ENCODE measurements at places on chromosomes 1 and 21. TPM values are rescaled to one million over a fixed set of nuclear protein-coding genes. Genes with fewer than 3 reads are reported as not detected.

DNA sequence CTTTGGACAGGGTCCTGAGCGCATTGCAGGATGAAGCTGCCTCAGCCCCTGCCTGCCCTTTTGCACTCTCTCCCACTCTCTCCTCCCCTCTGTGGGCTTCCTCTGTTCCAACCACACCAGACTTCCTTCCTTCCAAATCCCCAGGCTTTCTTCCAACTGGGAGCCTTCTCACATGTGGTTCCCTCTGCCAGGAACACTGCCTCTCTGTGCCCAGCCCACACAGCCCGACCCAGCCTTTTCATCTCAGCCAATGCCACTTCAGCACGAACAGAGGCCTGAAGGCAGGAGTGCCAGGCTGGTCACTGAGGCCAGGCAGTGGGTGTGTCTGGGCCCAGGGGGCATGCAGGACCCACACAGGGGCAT lies 5.9 kb downstream of the SELENON start:
- H3K27me3 ChIP-seq: no peaks in the 10 kb centered on the region
- H3K4me3 ChIP-seq: no peak overlapping the region
- H3K36me3 ChIP-seq: peaks cover 4% of the 10 kb centered on the region
- no peak overlapping the region for H3K27ac ChIP-seq
- DNase-seq: peak; percentile 38
- peaks cover 14% of the 10 kb centered on the region for H3K4me1 ChIP-seq

DNA sequence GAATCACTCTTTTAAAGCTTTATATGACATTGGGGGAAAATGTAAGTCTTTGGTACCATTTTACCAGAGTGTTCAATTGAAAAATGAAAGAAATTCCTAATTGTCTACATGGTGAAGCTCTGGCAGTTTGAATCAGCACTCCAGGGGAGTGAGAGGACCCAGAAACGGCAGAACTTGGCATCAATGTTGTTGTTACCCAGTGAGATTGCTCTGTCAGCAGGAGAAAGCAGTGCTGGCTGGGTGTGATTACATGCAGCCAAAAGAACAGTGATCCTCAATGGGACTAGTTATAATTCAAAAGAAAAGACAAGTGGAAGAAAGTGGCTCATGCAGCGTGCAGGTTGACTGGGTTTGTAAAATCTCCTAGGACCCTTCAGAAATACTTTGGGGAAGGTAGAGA lies 206.4 kb downstream of the PTPRC start:
- no peaks in the 10 kb centered on the region for H3K36me3 ChIP-seq
- no peak overlapping the region for H3K4me3 ChIP-seq
- H3K27me3 ChIP-seq: no peaks in the 10 kb centered on the region
- no peak for DNase-seq

GRCh38 chr1:160376525-160377131 lies 9.8 kb downstream of the NHLH1 start:
- peaks cover 2% of the 10 kb centered on the region for H3K27me3 ChIP-seq
- DNase-seq: peak; percentile 81
- H3K27ac ChIP-seq: no peak overlapping the region
- no peaks in the 10 kb centered on the region for H3K36me3 ChIP-seq
- no peak overlapping the region for H3K4me3 ChIP-seq

RBP7 gene
- not detected for total RNA-seq

DNA sequence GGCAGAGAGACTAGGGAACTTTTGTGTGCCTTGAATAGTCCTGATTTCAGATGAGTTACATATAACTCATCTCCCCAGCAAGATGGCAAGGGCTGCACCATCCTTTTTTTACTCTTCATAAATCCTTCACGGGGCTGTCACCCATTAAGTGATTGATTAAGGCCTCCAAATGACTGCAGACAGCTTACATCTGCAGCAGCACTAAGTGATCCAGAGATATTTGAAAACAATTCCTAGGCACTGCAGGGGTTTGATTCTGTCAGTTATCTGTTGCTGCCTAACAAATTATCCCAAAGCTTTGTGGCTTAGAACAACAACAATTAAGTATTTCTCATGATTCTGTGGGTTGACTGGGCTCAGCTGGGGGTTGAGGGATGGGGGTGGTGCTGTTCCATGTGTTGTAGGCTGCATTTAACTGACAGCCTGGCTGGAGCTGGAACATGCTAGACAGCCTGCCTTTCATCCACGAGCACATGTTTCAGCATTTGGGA lies 19.3 kb downstream of the TEX38 start:
- peaks cover 2% of the 10 kb centered on the region for H3K36me3 ChIP-seq
- peaks cover 2% of the 10 kb centered on the region for H3K4me1 ChIP-seq
- DNase-seq: peak; percentile 45
- H3K27me3 ChIP-seq: no peaks in the 10 kb centered on the region

SUMO3 gene
- 96.3 TPM for total RNA-seq

MNDA gene
- total RNA-seq: not detected

- no peaks in the 10 kb centered on the region for H3K36me3 ChIP-seq
- no peaks in the 10 kb centered on the region for H3K4me1 ChIP-seq
- H3K27ac ChIP-seq: no peak overlapping the region
These were observed 47.8 kb downstream of the VCAM1 start for GRCh38 chr1:100767176-100767890.

DNA sequence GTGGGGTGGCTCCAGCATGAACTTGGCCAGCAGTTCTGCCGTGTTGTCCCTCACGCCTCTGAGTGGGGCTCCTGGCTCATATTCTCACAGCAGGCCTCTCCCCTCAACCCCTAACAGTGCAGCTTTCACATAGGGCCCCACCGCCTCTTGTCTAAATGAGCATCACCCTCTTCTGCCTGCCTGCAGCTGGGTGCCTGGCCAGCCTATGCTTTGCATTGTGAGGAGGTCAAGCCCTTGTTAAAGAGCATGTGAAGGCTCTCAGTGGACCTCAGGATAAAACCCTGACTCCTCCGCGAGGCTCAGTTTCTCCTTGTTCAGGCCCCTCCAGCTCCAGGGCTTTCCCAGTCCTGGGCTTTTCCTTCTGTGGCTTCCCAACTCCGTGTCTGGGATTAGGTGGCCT lies 34.8 kb downstream of the CRYAA start:
- DNase-seq: no peak
- H3K27me3 ChIP-seq: no peaks in the 10 kb centered on the region
- H3K27ac ChIP-seq: no peak overlapping the region
- no peaks in the 10 kb centered on the region for H3K4me1 ChIP-seq

GRCh38 chr1:39046613-39047210 lies 20.6 kb downstream of the NDUFS5 start:
- no peak overlapping the region for H3K4me3 ChIP-seq
- peak overlapping the region; percentile 63 for H3K27ac ChIP-seq
- peaks cover 4% of the 10 kb centered on the region for H3K36me3 ChIP-seq

DNA sequence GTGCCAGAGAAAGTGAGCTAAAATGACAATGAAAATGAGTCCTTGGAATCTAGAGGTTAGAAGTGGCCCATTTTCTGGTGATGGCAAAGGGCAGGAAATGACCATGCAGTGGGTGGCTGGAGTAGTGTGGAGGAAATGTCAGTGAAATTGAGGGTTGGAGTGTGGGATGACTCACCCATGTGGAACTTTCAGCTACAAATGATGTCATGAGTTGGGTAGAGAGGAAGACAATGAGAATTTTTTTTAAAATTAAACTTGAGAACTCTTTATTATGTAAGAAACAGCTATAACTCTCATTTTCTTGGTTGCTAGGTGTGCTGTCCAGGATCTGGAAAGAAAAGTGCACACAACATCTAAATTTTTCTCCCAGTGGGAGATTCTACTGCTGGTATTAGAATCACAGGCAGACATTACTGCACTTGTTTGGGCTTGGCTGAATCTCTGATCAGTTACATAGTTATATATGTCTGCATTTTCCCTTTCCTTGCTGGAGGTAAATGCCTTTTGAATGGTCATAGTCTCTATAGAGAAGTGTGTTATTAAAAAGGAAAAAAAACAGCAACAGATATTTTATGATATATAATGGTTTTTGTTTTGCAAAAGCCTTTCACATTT lies 56.8 kb upstream of the GNG12 start:
- no peak overlapping the region for H3K4me3 ChIP-seq
- H3K36me3 ChIP-seq: no peaks in the 10 kb centered on the region
- H3K4me1 ChIP-seq: peaks cover 5% of the 10 kb centered on the region
- DNase-seq: peak; percentile 86

- H3K27ac ChIP-seq: no peak overlapping the region
- H3K4me1 ChIP-seq: peaks cover 8% of the 10 kb centered on the region
- no peak for DNase-seq
- no peaks in the 10 kb centered on the region for H3K27me3 ChIP-seq
- no peaks in the 10 kb centered on the region for H3K36me3 ChIP-seq
These were observed 3.0 kb downstream of the CDC42 start for GRCh38 chr1:22055463-22055862.

GRCh38 chr1:6460301-6461050 lies 5.5 kb downstream of the TNFRSF25 start:
- H3K36me3 ChIP-seq: no peaks in the 10 kb centered on the region
- DNase-seq: no peak
- no peaks in the 10 kb centered on the region for H3K4me1 ChIP-seq

- DNase-seq: no peak
- H3K4me3 ChIP-seq: no peak overlapping the region
- no peaks in the 10 kb centered on the region for H3K4me1 ChIP-seq
- peaks cover 11% of the 10 kb centered on the region for H3K27me3 ChIP-seq
- no peak overlapping the region for H3K27ac ChIP-seq
These were observed 36.7 kb downstream of the SYT2 start for GRCh38 chr1:202673531-202673930.

- no peak overlapping the region for H3K27ac ChIP-seq
- peaks cover 2% of the 10 kb centered on the region for H3K4me1 ChIP-seq
- H3K36me3 ChIP-seq: peaks cover 20% of the 10 kb centered on the region
These were observed 10.1 kb upstream of the BMP8A start for GRCh38 chr1:39481289-39481688.

RNF207 gene
- total RNA-seq: 9.2 TPM

DNA sequence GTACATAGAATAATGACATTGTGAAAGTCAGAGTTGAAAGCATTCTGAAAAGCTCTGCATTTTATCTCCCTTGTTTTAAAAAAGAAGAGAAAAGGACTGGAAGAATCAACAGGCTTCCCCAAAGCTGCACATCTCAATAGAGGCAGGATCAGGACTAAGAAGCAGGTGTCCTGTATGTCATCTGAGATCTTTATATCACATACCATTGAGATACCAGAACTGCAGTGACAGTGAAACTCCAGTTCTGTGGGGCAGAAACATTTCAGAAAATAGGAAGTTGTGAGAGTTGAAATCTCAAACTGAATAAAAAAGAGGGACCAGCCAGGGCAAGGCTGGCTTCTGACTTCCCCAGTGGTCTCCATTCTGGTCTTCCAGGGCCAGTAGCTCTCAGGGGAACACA lies 33.0 kb upstream of the SH2D1B start:
- H3K27ac ChIP-seq: no peak overlapping the region
- peaks cover 15% of the 10 kb centered on the region for H3K27me3 ChIP-seq
- no peak for DNase-seq
- H3K36me3 ChIP-seq: no peaks in the 10 kb centered on the region
- H3K4me3 ChIP-seq: no peak overlapping the region
